ENCODE measurements at places on chromosomes 12 and 14.

GRCh38 chr14:87186737-87187136 lies 806.2 kb downstream of the GALC start:
- no peak for DNase-seq

DNA sequence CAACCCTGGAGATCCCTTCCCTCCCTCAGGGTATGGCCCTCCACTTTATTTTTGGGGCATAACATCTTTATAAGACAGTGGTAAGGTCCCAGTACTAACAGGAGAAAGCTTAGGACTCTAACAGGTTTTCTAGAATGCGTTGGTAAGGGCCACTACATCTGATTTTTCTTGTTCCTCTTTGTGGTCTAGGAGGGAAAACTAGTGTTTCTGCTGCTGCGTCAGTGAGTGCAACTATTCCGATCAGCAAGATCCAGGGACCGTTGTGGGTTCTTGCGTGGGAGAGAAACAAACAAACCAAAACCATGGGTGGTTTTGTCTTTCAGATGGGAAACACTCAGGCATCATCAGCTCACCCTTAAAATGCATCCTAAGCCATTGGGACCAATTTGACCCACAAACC lies 123.6 kb upstream of the SLC16A7 start:
- DNase-seq = no peak

DNA sequence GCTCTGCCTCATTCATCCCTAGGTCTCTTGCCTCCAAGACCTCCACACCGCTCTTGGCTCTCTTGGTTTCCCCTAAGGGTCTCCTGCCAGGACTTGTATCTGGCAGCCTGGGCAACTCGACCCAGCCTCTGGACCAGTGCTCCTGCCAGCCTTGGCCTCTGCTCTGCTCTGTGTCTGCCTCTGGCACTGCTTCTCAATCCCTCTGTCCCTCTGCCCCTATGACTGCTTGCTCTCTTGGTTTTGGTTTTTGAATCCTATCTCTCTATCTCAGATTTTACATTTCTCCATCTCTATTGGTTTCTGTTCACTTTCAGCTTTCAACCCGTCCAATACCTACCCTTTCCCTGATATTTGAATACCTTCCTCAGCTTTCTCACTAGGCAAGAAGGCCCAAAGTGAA lies 6.3 kb downstream of the ITGA5 start:
- no peak for DNase-seq

GRCh38 chr12:75389706-75390105 lies 1.2 kb upstream of the GLIPR1L2 start:
- DNase-seq = no peak

All from stimulated activated CD8-positive, alpha-beta memory T cell treated with anti-CD3 and anti-CD28 coated beads, Interleukin-7, amount 100 ng/mL, for 1 hour (primary cell).